Esophagus squamous epithelium (tissue), 5 donors: ENCODE measurements at places on chromosomes 7 and 10. TPM values are rescaled to one million over a fixed set of nuclear protein-coding genes. Genes with fewer than 3 reads are reported as not detected.

- H3K27ac ChIP-seq = no peak overlapping the region
- no peak for DNase-seq
- no peak overlapping the region for H3K4me3 ChIP-seq
- no peaks in the 10 kb centered on the region for H3K4me1 ChIP-seq
Measured at GRCh38 chr7:128176696-128177095, 64.4 kb upstream of the LEP start.

DNA sequence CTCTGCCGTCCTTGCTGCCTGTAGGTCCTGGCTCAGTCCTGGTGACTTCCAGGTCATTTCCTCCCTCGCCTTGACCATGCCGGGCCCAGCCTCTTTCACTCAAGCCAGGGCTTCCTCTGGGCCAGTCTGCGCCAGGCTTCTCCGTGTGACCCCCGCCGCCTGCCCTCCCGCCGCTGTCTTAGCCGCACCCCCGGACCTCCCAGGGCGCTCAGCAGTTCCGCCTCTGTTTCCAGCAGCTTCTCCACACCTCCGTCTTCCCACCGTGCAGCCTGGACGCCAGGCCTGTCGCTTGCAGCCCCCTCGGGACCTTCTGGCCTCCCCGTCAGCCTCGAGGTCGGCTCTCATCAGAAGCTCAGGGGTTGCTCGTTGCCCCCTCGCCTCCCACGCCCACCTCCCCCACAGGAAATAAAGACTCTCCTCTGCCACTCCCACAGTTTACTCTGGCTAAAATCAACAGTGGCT lies 123.0 kb upstream of the FZD8 start:
- DNase-seq = no peak
- H3K27me3 ChIP-seq = no peaks in the 10 kb centered on the region
- H3K36me3 ChIP-seq = no peaks in the 10 kb centered on the region
- H3K27ac ChIP-seq = no peak overlapping the region

GRCh38 chr10:72567421-72567820 lies 58.5 kb downstream of the MICU1 start:
- no peaks in the 10 kb centered on the region for H3K36me3 ChIP-seq
- DNase-seq = no peak
- no peak overlapping the region for H3K4me3 ChIP-seq
- no peaks in the 10 kb centered on the region for H3K27me3 ChIP-seq
- no peak overlapping the region for H3K27ac ChIP-seq

DNA sequence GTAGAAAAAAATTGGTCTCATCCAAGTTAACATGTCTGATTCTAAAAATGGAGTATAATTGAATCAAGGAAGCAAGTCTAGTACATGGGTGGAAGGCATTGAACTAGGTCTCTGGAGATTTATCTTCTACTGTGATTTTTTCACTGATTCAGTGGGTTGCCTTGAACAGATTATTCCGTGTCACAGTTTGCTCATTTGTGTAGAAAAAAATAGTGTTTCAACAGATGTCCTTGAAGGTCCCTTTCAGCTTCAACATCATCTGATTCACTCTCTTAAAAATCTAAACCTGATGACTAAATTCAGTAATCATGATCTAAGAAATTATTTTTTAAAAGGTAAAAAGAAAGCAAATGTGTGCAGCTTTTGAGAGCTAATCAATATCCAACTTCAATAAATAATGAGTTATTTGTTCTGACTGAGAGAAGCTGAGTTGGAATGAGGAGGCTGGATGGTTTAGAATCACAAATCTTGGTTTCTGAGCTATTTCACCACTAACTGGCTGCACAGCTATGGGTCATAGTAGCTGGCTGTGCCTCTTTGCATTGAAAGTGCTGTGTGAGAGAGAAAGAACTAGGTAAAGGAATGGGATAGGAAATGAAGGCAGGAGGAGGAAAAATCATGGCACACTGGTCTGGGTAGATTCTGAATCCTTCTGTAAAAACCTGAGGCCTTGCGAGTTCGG lies 221.5 kb upstream of the MDFIC start:
- H3K36me3 ChIP-seq = no peaks in the 10 kb centered on the region
- no peak overlapping the region for H3K4me3 ChIP-seq
- DNase-seq = no peak
- no peaks in the 10 kb centered on the region for H3K27me3 ChIP-seq
- no peak overlapping the region for H3K27ac ChIP-seq

DNA sequence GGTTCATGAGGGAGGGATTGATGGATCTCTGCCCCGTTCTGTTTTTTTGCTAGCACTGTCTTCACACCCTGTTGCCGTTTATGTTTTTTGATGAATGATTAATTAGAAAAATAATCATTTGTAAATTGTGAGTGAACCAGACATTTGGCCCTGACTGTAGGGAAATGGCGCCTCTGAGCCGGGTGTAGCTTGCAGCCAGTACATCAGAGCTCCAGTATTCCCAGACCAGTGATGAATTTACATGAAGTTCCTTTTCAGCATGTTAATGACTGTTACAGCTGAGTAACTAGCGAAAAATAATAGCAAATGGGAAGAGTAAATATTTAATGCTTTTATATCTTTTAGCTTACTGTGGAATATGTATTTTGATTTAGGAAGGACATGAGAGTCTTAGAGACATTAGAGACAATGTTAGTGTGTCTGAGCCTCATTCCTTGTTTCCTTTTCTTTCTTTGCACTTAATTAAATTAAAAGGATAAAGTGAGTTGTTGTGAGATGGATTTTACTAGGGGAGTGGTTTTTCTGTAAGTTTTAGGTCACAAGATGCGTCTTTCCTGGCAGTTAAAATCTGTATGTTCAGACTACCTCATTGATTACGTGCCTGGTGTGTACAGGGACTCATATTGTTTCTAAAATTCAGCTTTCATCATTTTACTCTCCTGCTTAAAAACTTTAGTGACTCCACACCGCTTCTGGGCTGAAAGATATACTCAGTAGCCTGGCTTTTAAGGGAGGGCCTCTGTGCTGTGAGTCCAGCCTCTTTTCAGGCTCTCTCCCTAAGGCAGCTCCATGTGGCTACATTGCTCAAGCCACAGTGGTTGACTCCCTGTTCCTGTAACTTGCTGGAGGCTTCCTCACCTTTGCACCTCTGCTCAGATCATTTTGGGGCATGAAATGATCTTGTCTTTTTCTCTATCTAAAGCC lies 86.4 kb downstream of the AUTS2 start:
- H3K27me3 ChIP-seq = no peaks in the 10 kb centered on the region
- no peaks in the 10 kb centered on the region for H3K36me3 ChIP-seq
- no peak overlapping the region for H3K27ac ChIP-seq
- no peaks in the 10 kb centered on the region for H3K4me1 ChIP-seq
- H3K4me3 ChIP-seq = no peak overlapping the region

DNA sequence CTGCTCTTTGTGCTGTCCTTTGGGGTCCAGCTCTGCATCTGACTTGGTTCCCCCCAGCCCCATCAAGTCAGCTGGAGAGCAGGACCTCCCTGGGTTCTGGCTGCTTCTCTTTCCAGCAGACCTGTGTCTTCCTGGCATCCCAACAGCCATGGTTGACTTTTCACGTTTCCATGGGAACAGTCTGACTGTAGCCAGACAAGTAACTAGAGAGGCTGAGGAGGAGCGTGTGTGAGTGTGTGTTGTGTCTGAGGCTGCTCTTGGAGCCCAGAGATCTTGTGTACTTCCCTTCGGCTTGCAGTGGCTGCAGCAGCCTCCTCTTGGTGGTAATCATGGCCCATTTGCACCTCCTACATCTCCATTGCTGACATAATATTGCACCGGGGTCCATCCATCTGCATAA lies 332.0 kb downstream of the RPS24 start:
- no peak for DNase-seq
- H3K27ac ChIP-seq = no peak overlapping the region
- H3K4me3 ChIP-seq = no peak overlapping the region
- no peaks in the 10 kb centered on the region for H3K27me3 ChIP-seq
- H3K4me1 ChIP-seq = no peaks in the 10 kb centered on the region

GRCh38 chr10:121870413-121870812 lies 57.4 kb downstream of the ATE1 start:
- H3K36me3 ChIP-seq = peaks cover 4% of the 10 kb centered on the region
- no peaks in the 10 kb centered on the region for H3K4me1 ChIP-seq
- no peak for DNase-seq
- H3K27me3 ChIP-seq = no peaks in the 10 kb centered on the region
- no peak overlapping the region for H3K27ac ChIP-seq

COL1A2 gene
- 50.6 TPM for total RNA-seq

TSPAN15 gene
- total RNA-seq = 3.6 TPM

SMO gene
- 9.2 TPM for total RNA-seq

ALOX5 gene
- total RNA-seq = 40.4 TPM

ATXN7L1 gene
- 8.0 TPM for total RNA-seq
